Left ventricle myocardium inferior (tissue), 1 donor: ENCODE measurements at places on chromosomes 7 and 10.
A peak's percentile ranks its signal among the peaks of the same experiment; 100 is the strongest.

GRCh38 chr7:2399848-2400587 is 3.4 kb upstream of the CHST12 start:
- peak; percentile 72 for DNase-seq

DNA sequence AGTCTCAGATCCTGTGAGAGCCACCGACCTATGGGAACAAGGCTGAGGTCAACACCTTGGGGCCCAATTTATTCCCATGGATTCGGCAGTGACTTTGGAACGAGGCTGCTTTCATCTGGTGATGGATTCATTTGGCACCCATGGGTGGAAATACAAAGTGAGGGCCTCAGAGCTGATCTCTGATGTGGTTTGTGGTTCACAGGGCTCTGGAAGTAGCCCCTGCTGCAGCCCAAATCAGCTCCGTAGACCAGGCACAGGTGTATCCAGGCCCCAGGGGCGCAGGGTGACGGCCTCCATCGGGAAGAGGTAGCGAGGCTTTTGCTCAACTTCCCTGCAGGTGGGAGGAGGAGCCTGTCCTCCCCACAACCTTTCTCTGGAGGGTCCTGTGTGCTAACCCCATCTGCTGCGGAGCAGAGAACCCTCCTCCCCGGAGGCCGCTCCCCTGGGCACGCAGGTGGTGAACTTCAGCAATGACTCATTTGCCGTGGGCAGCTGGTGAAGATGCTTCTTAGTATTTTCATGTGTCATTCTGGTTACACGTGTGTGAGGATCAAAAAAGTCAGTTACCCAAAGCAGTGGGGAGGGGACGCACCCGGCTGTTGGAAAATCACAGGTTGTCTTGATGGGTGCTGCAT is 7.5 kb upstream of the JAKMIP3 start:
- no peak for DNase-seq

DNA sequence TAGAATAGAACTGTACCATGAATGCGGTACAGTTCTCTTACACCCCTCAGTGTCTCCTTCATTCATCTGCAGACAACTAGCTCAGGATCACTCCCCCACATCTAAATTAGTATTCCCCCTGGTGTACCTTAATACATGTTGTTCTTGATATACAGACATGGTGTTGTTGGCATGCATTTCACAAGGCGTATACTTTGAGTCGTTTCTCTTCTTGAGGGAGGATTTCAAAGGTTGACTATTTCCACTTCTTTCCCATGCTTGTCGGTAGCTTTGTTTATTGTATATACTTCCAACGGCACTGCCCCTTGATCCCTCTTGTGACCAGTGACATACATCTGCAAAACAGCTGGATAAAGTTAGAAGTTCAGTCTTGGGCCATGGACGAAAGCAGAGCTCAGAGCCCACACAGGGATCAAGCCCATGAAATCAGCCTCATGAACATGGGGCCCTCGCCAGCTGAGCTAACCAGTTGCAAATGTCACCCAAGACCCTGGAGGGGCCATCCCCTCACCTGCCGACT is 8.6 kb downstream of the CPA4 start:
- no peak for DNase-seq

DNA sequence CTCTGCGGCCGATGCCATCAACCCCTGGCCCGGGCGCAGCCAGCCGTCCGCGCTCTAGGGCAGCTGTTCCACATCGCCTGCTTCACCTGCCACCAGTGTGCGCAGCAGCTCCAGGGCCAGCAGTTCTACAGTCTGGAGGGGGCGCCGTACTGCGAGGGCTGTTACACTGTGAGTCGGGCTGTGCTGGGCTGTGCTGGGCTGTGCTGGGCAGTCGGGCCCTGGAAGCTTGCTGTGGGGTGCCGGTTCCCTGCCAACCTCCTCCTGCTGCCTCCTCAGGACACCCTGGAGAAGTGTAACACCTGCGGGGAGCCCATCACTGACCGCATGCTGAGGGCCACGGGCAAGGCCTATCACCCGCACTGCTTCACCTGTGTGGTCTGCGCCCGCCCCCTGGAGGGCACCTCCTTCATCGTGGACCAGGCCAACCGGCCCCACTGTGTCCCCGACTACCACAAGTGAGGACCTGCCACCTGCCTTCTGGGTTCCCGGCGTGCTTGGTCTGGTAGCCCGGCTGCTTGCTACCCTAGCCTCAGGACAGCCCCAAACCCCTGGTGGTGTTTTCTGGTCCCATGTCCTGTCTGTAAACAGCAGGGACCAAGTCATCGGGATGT is 7.5 kb downstream of the ZYX start:
- no peak for DNase-seq

GRCh38 chr10:26408858-26409494 is 29.2 kb upstream of the APBB1IP start:
- no peak for DNase-seq

GRCh38 chr7:84393786-84394185 is 199.2 kb upstream of the SEMA3A start:
- no peak for DNase-seq

DNA sequence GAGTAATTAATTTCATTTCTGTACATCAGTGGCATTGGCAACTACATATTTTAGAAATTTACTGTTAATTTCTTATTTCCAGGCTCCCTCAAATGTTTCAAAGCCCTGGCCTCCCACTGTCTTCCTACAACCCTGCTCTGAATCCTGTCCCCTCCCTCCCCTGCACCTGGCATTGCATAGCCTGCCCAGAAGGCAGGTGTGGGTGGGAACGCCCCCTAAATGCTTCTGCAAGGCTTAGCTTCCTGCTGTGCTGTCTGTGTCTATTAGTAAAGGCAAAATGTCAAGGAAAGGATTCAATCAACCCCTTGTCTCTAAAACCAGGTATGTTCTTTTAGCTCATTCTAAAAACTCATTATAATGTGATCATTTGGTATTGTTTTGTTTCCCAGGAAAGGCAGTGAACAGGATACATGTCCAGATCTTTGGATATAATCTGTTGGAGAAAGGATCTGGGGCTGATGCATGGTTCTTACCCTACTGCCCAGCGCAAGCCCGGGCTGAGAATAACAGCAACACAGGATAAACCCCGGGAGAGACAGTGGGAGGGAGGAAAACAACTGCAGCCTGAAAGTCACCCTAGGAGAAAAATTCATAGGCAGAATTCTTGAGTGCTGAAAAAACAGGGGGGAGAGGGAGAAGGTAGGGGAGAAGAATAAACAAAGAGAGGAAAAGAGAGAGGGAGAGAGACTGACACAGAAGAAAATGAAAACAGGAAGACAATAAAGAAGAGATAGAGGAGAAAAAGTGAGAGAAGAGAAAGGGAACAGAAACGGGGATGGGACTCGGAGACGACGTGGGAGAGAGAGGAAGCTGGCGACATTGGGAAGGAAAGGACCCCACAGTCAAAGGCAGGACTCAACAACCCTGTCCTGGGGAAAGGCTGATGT is 589 bp downstream of the ZNF488 start:
- no peak for DNase-seq

DNA sequence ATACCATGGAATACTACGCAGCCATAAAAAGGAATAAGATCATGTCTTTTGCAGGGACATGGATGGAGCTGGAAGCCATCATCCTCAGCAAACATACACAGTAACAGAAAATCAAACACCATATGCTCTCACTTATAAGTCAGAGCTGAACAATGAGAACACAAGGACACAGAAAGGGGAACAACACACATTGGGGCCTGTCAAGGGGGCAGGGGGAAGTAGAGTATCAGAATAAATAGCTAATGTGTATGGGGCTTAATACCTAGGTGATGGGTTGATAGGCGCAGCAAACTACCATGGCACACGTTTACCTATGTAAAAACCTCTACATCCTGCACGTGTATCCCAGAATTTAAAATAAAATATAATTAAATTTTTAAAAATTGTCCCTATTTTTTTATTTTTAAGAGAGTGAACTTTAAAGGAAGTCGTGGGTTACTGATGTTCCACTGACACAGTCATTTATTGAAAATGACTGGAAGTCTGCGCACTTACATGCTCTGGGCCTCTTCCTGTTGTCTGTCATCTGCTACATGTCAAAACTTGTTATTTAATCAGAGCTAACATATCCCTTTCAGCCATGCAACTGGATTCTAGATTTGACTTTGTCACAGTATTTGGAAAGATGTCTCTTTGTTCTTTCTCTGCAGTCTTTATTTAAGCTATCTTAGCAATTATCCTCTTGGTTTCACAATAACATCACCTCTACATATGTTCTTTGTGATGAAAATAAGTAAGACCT is 73.7 kb upstream of the ABCB5 start:
- no peak for DNase-seq

GRCh38 chr10:122182308-122182707 is 88.8 kb upstream of the BTBD16 start:
- no peak for DNase-seq

DNA sequence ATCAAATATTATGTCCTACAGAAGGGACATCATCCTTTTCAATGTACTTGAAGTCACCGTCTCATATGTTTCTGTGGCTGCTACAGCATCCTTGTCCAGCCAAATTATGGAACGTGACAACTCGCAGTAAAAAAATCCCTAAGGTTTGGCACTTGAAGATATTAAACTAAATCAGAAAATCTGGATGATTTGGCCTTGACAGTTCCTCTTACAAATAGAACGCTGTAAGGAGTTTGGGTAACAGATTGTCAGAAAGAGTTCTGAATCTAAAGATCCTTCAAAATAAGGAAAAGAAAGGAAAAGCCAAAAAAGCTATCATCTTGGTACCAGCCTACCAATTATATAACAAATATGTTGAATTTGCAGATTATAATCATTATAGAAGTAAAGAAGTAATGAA is 21.0 kb downstream of the XRCC2 start:
- no peak for DNase-seq

DNA sequence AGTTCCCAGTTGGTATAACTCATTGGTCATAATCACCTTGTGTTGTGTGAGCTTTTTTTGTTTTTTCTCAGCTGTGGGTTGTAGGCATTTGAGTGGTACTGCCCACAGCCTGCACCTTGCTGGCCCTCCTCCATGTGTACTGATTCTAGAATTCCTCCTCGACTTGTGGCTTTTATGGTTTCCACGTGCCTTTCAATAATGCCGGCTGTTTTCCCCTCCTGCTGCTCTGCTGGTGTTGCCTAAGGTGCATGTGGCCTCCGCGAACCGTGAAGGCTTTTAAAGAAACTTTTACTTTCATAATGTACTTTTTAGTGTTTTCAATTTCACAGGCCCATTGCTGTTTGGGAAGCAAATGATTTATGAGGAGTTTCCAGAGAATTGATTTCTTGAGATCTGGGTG is 518.0 kb downstream of the REEP3 start:
- DNase-seq = no peak

- no peak for DNase-seq
These were observed 150.9 kb upstream of the MBL2 start for GRCh38 chr10:52923520-52923919.

GRCh38 chr10:31819391-31819820 is 109.2 kb downstream of the ARHGAP12 start:
- DNase-seq = peak; percentile 31

DNA sequence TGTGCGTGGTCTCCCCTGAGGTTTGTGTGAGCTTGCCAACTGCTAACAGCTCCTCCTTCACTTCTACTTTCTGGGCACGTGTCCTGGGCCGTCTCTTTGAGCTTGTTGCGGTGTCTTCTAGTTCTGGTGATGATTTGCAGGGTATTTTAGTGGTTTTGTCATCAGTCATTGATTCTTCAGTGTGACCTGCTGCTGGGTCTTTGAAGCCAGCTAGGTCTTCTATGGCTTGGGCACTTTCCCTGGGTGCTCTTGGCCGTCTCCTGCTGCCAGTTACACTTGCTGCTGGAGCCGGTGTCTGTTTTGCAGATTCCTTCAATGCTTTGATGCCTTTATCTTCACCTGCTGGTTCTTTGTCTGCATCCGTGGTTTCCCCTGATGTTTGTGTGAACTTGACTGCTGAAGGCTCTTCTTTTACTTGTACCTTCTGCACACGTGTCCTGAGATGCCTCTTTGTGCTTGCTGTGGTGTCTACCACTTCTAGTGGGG is 23.0 kb downstream of the MKI67 start:
- DNase-seq = no peak

DNA sequence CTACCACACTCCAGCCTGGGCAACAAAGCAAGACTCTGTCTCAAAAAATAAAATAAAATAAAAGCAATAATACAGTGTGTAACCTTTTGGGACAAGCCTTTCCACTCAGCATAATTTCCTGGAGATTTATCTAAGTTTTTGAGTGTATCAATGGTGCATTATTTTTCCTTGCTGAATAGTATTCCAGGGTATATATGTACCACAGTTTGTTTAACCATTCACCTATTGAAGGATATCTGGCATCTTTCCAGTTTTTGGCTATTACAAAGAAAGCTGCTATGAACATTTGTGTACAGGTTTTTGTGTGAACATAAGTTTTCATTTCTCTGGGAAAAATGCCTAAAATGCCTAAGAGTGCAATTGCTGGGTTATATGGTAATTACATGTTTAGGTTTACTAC is 59.9 kb downstream of the RBM20 start:
- DNase-seq = no peak

DNA sequence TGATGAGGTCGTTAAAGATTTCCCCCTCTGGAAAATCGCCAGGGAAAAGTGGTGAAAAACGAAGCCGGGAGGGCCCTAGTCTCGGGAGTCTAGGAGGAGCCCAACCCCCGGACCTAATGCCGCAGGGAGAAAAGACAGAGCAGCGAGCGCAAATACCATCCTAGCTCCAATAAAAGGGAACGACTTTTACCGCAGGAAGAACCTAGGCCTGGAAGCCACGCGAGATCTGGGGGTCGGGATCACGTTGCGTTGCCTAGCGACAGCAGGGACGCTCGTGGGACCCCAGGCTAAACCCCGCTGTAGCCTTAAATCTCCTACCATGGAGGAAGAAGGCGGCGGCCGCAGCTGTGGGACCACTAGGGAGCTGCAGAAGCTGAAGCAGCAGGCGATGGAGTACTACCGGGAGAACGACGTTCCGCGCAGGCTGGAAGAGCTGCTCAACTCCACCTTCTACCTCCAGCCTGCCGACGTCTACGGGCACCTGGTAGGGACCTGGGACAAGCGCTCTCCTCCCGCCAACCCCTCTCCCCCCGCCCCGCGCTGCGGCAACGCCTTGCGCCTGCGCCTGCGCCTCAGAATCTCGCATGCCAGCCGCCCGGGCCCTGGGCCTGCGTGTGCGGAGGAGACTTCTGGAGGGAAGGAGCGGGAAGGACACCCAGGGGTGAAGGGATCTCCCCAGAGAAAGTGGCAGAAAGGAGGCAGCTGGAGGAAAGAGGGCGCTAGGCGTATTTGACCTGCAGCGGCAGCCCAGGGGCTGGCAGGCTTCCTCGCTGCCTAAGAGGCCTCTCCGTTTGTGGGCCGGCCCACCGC is at the start of gene ENO4:
ENO4 (plus strand) TSS at position 252 of the 810 bp plus-strand sequence; CDS start at position 320, 68 bp downstream.
- DNase-seq = peak; percentile 68

- no peak for DNase-seq
These were observed 13.0 kb downstream of the ATAD1 start for GRCh38 chr10:87804939-87805569.

- DNase-seq = no peak
These were observed 3.1 kb downstream of the CD36 start for GRCh38 chr7:80641548-80641947.

DNA sequence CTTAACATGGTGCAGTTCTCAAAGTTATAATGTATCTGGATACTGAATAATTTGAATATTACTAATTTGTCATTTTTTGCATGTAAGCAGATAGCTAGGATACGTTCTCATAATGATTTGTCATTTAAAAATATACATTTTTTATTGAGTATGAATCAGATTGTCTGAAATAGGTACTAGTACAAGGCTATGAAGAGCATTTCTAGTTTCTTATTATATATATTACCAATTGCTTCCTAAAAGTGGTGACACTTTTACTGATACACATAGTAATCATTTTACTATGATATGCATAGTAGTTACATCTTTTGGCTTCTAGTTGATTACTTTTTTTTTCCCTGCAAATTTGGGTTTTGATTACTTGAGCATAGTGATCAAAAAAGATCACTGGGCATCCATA is 26.4 kb downstream of the RAB18 start:
- DNase-seq = no peak
